ENCODE measurements at places on chromosomes 4 and X.
A peak's percentile ranks its signal among the peaks of the same experiment; 100 is the strongest.

DNA sequence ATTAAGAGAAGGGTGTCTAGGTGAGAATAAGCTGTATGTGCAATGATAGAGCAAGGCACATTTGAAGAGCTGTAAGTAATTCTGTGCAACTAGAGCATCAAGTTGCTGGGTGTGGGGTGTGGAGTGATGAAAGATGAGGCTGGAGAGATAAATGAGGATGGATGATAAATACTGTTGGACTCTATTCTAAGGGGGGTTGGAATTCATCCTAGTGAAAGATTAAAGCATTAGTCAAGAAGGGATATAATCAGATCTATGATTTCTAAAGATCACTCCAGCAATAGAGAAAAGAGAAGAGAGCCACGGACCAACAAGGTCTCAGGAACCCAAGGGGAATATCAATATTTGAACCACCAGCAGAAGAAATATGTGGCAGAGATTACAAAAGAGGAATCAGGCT, 415.0 kb upstream of the RPS6KA3 start:
- ATAC-seq = no peak

DNA sequence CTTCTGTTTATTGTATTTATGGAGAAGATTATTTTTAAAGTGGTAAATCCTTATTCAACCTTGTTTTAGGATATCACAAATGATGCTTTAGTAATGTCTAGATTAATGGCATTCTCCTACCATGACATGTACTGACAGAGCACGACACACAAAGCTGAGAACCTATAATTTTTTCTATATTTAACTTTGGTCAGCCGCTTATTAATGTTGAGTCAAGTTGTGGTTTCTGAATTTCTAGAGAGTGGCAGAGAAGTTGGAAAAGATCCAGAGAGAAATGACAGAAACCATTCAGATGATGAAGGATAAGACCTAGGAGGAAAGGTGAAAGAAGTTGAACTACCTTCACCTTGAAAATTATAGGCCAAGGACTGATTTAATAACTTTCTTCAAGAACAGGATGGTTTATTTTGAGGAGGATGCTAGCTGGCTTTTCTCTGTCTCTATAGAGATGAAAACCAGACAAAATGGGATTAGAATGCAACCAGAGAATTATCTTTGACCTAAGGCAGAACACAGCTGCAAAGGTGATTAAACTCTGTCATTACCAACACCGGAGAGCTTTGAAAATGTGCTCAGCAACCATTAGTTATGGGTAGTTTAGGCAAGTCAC, 62.6 kb upstream of the TSPAN5 start:
- no peak for ATAC-seq

- peak; percentile 61 for ATAC-seq
Observed at GRCh38 chr4:123984886-123985285, 588.3 kb downstream of the SPRY1 start.

GRCh38 chr4:86250619-86251018, 109.2 kb downstream of the MAPK10 start:
- peak; percentile 25 for ATAC-seq

DNA sequence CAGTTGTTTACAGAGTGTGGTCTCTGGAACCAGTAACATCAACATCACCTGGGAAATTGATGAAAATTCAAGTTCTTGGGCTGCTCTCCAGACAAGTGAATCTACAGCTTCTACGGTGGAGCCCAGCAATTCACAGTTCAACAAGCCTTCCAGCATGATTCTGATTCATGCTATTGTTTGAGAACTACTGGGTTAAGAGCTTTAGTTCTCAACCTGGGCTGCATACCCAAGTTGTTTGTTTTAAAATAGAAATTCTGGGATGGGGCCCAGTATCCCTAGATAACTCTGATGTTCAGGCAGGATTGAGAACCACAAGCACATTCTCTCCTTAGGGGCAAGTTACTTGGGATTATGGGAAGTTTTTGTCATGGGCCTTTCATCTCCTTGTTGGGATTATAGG, 37.9 kb upstream of the PGK1 start:
- no peak for ATAC-seq

GRCh38 chrX:53421125-53421524, 1.3 kb downstream of the SMC1A start:
- ATAC-seq = no peak

GRCh38 chr4:53050361-53050774, 188.3 kb downstream of the RASL11B start:
- ATAC-seq = no peak

DNA sequence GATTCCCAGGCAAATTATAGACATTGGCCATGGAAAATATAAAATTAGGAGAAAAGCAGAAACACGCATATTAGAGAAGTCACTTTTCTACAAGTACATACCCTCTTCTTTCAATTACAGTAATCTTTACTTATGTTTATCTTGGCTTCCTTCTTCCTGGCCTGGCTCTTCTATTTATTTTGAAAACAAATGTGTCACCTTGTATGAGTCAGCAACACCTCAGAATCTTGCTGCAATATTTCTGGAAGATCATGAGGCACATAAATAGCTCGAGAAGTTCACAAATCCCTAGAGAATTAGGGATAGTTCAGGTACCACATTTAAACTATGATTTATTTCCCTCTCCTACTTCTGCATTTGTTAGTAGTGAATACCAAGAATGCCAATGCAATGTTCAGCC, 124.6 kb downstream of the ANOS1 start:
- ATAC-seq = no peak

- ATAC-seq = no peak
Observed at GRCh38 chr4:54992266-54992665, 133.1 kb downstream of the KDR start.

- ATAC-seq = no peak
Observed at GRCh38 chr4:72846280-72847111, 223.0 kb downstream of the COX18 start.

GRCh38 chr4:169305651-169306050, 34.9 kb upstream of the SH3RF1 start:
- ATAC-seq = no peak

DNA sequence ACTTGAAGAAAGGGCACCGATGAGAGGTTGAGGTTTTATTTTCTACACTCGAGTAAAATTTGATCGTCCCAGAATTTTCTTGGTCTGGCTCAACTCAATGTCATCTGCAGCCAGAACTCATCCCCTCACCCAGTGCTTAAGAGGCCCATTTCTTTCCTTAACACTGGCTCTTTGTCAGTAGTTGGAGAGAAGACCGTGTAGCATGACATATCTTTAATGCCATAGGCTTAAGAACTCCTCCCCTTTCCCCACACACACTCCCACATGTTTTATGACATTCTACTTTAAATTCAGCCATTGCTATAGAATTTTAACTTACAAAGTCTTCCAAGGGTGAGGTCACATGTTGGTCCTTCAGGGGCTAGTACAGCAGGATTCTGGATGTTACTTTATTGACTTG, 44.2 kb upstream of the ZNF827 start:
- ATAC-seq = no peak

DNA sequence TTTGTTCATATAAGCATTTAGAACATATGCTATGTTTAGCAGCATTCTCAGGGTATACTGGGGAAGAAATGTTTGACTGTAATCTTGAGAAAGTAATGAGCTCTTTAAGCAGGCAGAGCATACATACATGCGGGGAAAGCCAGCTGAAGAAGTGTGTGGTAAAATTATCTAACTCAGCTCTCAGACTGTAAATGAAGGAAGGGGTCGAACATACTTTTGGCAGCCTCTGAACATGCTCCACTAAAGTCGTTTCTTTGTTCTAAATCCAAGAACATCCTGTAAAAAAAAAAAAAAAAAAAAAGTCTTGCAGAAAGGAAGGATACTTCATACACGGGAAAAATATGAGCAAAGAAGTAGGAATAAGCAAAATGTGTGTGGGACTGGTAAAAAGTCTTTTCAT, 224.8 kb downstream of the GRID2 start:
- no peak for ATAC-seq

GRCh38 chr4:108650212-108651013, at the start of gene OSTC:
OSTC (plus strand) TSS chr4:108650599; CDS start chr4:108650656, 57 bp downstream.
- ATAC-seq = peak; percentile 98

DNA sequence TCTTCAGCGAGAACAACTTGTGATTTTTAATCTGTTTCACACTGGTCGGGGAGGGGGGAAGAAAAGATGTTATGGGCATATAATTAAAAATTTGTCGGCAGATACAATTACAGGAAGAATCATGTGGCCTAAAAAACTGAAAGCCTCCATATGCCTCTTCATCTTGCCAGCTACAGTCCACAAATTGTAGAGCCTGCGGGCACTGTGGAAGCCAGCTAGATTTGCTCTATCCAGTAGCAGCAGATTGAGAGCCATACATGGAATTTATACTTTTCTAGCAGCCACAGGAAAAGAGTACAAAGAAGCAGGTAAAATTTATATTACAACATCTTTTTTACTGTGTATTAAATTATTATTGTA, 147.3 kb downstream of the TBL1X start:
- ATAC-seq = no peak

- ATAC-seq = no peak
Observed at GRCh38 chr4:40515037-40515397, 114.6 kb downstream of the RBM47 start.

DNA sequence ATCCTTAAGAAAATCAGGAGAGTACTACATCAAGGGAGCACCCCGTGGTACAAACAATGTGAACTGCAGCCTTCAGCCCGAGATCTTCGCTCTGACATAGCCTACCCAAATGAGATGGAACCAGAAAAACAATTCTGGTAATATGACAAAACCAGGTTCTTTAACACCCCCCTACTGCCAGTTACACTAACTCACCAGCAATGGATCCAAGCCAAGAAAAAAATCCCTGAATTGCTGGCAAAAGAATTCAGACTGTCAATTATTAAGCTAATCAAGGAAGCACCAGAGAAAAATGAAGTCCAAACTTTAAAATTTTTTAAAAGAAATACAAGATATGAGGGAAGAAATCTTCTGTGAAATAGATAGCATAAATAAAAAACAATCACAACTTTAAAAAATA, 101.7 kb upstream of the KLF8 start:
- ATAC-seq = no peak

DNA sequence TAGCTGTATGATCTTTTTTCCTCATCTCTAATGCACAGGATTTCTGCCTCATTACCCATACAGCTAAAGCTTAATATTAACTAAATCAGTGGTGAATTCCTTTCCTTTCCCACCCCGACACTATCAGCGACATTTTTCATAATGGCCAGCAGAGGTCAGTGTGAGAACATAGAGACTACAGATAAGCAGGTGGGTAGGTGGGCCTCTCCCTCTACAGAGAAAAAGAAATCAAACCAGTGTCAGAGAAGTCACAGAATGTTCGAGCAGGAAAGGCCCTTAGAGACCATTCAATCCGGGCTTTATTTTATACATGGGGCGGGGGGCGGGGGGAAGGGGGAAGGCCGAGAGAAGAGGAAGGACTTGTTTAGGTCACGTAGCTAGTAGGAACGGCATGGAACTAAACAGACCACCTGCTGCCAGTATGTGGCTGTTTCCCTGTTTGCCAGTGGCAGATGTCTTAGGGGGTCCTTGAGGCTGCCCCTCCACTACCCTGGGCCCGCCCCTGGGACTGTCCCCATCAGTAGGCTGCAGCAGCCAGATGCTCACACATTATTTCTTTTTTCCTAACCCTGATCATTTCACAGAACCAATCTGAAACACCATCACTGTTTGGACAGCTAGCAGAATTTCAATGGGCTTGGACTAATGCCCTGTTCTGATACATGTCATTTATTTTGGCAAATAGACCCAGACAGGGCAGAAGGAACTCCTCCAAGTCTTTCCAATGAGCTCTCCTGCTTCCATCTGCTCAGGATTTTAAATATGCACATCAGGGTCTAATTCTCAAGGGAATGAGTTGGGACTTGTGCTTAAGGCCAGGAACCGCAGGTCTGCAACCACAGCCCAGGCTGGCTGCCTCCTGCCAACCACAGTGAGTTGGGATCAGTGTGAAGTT, 133.4 kb downstream of the ATG4A start:
- no peak for ATAC-seq

DNA sequence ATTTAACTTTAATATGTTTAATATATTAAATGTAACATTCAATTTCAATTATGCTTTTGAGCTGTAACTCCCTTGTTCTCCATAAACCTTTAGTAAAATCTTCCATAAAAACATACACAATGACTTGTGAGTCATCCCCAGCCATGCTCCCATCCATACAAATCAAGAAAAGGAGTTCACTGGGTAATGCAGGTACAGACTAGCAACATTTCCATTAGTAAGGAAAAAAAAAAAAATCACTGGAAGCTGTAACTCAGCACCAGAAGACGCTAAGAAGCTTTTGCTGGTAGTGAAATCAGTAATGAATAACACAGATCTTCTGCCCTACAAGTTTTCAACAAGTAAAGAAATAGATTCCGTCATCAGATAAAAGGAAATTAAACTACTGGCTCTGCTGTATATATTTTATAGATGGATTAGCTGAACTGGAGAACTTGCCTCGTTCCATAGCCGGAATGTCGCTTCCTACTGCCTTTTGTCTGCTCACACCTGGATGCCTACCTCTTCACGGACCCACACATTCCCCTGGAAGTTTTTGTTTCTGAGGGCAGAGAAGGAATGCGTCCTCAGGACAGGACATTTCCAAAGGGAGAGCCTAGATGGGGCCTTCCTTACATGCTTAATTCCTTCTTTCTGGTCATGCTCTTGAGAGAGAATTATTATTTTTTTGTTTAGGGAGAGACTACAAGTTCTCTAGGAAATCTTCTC, 298.4 kb upstream of the ANKRD50 start:
- ATAC-seq = no peak

DNA sequence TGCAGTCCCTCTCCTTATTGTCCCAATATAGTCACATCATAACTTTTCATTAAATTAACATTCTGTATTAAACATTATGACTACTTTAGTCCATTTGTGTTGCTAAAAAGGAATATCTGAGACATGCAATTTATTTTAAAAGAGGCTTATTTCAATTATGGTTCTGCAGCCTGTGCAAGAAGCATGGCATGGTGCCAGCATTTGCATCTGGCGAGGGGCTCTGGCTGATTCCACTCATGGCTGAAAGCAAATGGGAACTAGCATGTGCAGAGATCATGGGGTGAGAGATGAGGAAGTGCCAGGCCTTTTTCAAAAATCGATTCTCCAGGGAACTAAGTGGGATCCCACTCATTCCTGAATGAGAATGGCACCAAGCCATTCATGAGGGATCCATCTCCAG, 476.3 kb upstream of the RPS6KA3 start:
- ATAC-seq = no peak

GRCh38 chrX:118780911-118781310, 42.7 kb upstream of the ZCCHC12 start:
- no peak for ATAC-seq

DNA sequence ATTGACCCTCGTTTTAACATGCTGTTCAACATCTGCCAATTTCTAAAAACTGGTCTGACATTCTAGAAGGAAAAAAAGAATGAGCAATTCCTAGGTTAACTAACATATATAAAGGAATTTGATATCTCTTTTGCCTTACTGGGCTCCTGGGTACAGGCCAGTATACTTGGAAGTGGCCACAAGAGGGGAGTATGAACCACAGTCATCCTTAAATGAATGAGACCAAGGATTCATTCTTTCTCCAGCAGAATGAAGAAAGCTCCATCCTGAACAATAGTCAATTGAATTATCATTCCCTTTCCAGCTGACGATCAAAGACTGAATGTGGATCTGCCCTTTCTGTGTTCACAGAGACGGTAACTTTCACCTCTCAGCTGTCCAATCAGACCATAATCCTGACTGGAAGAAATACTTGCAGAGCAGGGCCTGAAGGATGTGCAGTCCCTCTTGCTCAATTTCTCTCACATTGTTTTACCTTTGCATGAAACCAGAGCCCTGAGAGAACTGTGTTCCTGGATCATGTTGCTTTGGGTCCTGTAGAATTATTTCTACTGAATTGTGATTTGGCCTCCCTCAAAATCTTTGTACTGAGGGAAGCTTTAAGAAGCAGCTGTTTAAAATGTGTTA, 14.8 kb upstream of the SPARCL1 start:
- ATAC-seq = peak; percentile 53

GRCh38 chr4:44056721-44057151, 391.9 kb downstream of the KCTD8 start:
- no peak for ATAC-seq

- ATAC-seq = no peak
Observed at GRCh38 chr4:62408454-62408853, 1208.3 kb downstream of the ADGRL3 start.

Data from gastroesophageal sphincter (tissue), 4 donors.